BJ (cell line): ENCODE measurements at places on chromosomes 2 and 18. TPM values are rescaled to one million over a fixed set of nuclear protein-coding genes. Genes with fewer than 3 reads are reported as not detected.

Gene SAG
- polyA plus RNA-seq, result not detected in 2 replicates

Gene CD207
- polyA plus RNA-seq, result not detected in 2 replicates

Gene STPG4
- 0.06 TPM in 2 replicates for polyA plus RNA-seq

Gene LYPD6
- 7.1 and 9.4 TPM in 2 replicates for polyA plus RNA-seq

Gene NPPC
- not detected in 2 replicates for polyA plus RNA-seq

Gene SERPINB5
- not detected in 2 replicates for polyA plus RNA-seq

Gene TRIM43
- not detected in 2 replicates for polyA plus RNA-seq

Gene YPEL5
- 141 and 190 TPM in 2 replicates for polyA plus RNA-seq

Gene CCT7
- 254 and 285 TPM in 2 replicates for polyA plus RNA-seq

Gene PMAIP1
- 6.8 and 12.4 TPM in 2 replicates for polyA plus RNA-seq

Gene CDK5R2
- polyA plus RNA-seq, result 0.02 TPM in 1 of 2 replicates, not detected in the other

Gene CYP27A1
- polyA plus RNA-seq, result 17.2 and 26.8 TPM in 2 replicates

DNA sequence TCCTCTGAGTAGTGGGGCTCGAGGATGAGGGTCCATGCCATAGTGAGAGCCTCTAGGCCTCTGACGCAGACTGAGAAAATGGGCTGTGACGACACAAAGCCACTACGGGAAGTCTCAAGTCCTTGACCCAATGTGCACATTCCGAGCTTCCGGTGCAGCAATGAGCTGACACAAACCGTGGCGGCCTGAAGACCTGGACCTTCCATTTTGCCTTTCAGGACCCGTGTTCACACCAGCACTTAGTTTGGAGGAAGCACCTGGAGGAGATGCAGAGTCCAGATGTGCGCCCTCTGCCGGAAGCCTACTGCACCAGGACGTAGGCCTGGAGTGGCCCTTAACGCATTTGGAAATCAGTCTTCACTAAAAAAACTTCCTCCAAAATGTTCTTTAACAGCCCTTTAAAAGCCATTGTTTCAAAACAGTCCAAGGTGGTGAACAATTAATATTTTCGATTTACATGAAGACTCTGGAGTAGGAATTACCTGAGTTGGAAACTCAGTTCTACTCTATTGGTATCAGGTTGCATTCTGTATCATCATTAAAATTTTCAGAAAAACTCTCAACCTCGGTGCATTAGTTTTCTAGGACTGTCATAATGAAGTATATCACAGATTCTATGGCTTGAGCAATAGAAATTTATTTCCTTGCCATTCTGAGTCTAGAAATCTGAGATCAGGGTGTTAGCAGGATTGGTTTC is 33.9 kb downstream of the BMP10 start:
- no peak for DNase-seq

- DNase-seq, result no peak
Observed at GRCh38 chr2:69387770-69388481, 899 bp upstream of the GFPT1 start.

GRCh38 chr2:238694136-238694755 is 153.6 kb upstream of the TWIST2 start:
- DNase-seq, result no peak

DNA sequence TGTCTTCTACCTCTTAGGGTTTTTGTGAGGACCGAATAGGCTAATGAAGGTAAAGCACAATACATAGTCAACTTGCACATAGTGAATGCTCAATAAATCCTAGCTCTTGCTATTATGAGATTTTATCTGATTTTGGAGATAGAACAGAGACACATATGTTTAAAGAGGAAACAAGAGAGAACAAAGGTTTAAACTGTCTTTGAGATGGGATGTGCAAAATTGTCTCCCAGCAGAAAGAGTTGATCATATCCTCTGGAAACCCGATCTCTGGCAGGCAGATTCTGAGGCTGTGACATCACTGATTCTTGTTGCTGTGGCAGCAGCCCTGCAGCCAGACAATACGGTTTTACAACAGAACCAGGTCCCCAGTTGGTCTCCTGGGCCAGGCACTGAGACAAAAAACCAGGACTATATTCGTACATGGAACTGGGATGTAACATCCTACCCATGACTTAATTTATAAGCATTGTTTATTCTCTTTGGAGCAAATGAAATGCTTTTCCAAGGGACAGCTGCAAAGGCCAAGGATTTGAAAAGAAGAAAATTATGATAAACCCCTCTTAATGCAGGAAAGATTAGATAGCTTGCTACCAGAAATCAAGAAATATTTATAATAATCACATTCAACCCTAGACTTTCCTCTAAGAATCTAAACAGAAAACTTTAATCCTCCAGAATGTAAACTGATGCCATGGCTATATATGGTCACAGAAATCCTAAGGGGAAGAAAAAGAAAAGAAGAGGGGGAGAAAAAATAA is 80.2 kb downstream of the SLC8A1 start:
- DNase-seq, result peak; percentile 59

GRCh38 chr18:4801151-4801550 is 346.0 kb upstream of the DLGAP1 start:
- DNase-seq, result no peak

GRCh38 chr2:109396202-109397180 is 217.3 kb downstream of the SEPTIN10 start:
- DNase-seq, result no peak

DNA sequence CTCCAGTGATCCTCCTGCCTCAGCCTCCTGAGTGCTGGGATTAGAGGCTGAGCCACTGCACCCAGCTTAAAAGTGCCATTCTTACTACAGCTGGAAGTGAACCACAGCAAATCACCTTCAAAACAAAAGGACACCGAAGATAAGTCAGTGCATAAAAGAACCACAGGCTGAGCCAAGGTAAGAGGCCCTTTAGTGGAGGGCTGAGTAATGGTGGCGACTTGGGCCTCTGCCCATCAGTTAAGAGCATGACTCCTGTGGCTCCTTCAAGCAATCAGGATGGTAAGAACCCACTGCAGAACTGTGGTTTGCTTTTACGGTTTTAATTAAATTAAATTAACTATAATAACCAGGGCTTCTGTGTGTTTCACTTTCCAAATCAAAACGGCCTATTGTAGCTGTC is 75.1 kb downstream of the CTAGE1 start:
- DNase-seq, result no peak

DNA sequence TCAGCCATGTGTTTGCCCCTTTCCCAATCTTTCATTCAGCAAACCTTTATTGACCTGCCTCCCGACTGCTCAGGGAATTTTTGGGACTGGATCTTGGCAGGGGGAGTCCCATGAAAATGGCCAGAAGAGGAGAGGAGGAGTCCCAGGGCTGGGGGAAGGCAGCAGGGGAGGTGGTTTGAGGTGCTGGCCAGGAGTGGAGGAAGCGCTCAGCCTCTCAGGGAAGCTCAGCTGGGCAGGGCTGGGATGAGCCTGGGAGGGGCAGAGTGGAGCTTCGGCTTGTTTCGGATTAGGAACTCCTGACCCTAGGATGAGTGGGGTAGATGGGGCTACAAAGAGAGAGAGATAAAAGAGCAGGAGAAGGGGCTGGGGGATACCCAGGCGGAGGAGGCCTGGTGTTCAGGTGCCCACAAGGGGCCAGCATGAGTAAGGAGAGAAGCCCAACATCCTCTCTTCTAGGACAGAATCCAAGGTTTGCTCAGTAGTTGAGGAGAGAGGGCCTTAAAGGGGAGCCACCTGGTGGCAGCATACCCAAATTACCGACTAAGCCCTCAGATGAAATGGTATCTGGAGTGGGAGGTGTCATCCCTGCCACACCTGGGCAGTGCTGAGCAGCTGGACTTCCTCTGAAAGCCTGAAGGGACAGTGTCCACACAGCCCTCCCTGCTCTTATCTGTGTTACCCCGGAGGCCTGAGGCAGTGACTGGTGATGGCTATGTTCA is 91.1 kb downstream of the INHBB start:
- DNase-seq, result no peak

DNA sequence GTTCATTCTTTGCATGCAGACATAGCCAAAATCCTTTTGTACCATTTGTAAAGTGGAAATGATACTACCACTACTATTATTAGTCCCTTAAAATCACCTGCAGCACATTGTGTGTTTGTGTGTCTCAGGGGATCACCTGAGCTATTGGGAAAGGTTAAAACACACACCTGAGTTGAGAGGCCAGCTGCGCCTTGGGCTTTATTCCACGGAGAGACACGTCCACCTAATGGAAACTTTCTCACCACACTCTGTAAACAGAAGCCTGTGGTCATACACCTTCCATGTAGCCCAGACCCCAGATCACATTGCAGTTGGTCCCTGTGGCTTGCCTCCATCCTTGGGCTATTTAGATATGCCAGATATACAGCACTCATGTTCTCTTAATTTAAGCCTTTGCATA is 81.8 kb upstream of the SH3BP4 start:
- DNase-seq, result no peak

- no peak for DNase-seq
Observed at GRCh38 chr18:23248826-23249225, 113.5 kb downstream of the CABLES1 start.

- DNase-seq, result no peak
Observed at GRCh38 chr2:23529659-23530058, 144.7 kb downstream of the KLHL29 start.

DNA sequence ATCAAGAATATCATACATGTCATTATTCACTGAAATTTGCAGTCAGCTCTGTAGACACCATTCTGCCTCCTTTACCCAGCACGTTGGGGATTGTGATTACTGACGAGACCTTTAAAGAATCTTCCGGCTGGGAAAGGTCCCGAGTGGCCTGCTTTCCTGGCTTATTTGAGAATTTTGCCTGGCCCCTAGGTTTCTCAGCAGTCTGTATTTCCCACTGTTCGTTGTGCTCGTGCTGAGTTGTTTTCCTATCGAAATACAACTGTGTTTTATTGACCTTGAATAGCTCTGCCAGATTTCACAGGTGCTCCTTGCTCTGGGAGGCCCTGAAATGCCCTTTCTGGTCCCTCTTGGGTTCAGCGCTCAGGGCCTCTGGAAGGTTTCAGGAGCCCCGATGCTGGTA is 94.9 kb downstream of the AGAP1 start:
- DNase-seq, result no peak

DNA sequence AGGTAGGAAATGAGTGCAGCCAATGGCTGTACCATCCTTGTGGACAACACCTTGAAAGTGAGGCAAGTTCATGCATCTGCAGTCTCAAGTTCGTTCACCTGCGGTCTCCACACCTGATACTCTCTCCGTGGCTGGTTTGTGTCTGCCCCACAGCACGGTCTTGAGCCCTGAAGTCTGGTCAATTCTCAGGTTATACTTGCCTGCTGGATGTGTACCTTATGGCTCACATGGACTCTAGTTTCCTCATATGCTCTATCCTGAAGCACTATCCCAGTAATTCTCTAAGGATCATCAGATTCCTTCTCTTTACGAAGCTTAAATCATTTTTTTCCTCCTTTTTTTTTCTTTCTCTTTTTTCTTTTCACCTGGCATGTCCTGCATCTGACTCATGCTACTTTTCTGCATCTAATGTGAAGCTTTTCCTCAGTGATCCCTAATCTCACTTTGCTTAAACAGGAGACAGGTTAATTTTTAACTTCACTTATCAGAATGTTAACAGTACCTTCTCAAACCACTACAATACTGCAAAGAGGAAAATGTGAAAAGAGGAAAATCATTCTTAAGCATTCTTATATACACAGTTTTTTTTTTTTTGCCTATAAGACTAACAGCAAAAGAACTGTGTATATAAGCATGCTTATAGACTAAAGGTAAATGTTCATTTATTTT is 511.2 kb downstream of the SOX11 start:
- DNase-seq, result no peak

GRCh38 chr2:64637000-64637635 is 16.6 kb downstream of the SERTAD2 start:
- no peak for DNase-seq

- no peak for DNase-seq
Observed at GRCh38 chr2:40740419-40740818, 288.5 kb upstream of the SLC8A1 start.

GRCh38 chr18:24168496-24168895 is 29.6 kb downstream of the CABYR start:
- DNase-seq, result no peak

DNA sequence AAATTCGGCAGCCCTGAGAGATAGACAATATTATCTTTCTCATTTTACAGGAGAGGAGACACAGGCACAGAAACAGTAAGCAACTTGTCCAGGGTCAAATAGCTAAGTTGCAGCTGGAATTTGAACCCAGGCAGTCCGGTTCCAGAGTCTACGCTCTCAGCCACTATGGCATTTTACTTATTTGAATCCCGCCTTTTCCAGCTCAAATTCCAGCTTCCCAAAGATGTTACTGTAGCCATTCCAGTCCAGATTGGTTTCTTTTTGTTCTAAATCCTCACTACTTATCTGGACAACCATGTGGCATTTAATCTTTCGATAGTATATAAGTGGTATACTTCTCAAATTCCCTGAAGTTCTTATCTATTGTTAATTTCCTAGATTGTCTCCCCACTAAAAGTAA is 125.7 kb downstream of the NBAS start:
- DNase-seq, result no peak

DNA sequence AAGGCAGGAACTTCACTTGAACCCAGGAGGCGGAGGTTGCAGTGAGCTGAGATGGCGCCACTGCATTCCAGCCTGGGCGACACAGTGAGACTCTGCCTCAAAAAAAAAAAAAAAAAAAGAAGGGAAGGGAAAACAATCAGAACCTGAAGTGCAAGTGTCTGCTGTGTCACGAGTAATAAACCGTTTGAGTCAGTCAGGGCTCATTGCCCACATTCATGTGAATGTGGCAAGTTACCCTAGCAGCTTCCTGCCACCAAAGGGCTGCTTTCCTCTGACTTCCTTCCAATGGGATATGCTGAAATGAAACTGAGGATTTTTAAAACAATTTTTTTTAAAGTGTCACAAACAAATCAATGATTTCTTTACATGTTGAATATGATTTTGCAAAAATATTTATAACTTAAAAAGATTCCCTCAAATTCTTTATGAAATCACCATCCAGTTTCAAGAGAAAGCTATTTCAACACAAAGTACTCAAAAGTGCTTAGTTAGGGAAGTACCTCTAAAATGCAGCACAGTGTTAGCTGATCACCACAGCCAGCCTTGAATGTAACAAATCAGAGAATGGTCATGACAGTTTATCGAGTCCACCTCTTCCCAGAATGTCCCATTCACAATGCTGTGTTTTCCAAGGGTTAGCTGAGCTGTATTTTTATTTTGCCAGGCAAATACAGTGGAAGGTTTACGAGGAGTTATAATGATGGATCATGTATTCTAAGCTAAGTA is 36.4 kb downstream of the WDSUB1 start:
- DNase-seq, result peak; percentile 37

DNA sequence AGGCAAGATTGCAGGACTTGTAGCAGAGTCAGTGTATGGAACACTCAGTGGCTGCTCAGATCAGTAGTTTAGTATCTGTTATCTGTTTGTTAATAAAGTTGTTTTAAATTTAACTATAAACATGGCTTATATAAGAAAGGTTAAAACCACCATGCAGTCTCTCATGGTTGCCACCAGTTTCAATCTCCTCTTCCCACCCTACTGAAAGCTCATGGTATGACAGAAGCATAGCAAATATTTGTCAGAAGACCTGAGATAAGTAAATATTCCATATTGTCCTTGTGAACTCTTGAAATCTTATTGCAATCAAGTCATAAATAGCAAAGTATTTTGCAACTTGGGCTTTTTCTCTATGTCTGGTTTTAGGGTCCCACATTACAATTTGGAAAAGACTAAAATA is 2.1 kb upstream of the COL5A2 start:
- DNase-seq, result no peak

DNA sequence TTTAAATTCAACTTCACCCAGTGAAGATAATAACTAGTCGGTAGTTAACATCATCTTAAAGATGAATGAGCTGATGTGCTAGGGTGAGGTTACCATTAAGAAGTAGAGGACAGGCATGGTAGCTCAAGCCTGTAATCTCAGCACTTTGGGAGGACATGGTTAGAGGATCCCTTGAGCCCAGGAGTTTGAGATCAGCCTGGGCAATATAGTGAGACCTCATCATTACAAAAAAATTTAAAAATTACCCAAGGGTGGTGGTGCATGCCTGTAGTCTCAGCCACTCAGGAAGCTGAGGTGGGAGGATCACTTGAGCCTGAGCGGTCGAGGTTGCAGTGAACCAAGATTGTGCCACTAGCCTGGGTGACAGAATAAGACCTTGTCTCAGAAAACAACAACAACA is 4.7 kb downstream of the GALNT5 start:
- DNase-seq, result no peak
